GM12878 (cell line): ENCODE measurements at places on chromosomes 6 and 20. TPM values are rescaled to one million over a fixed set of nuclear protein-coding genes. Genes with fewer than 3 reads are reported as not detected.
A peak's percentile ranks its signal among the peaks of the same experiment; 100 is the strongest.

Gene OR2H1
- polyA plus RNA-seq: not detected in 2 replicates

Gene XKR7
- polyA plus RNA-seq: not detected in 2 replicates

Gene DEFB113
- not detected in 2 replicates for polyA plus RNA-seq

DNA sequence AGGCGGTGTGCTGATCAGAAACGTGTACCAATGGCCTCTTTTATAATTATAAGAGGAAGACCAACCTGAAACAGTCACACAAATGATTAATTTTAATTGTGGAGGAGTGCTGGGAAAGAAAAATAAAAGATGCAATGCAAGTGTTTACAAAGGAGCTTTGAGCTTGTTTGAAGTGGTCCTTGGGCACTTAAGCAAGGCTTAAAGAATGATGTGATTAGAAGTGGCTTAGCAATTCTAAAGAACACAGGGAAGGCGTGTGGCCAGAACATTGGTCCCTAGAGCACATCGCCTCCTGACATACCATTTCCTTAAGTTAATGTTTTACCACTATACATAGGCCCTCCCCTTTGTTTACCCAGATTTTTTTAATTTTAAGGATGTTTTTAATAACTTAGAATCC is 26.1 kb downstream of the PTPN1 start:
- peaks cover 34% of the 10 kb centered on the region for H3K4me1 ChIP-seq
- no peak overlapping the region for H3K4me3 ChIP-seq
- no peak for DNase-seq
- H3K27me3 ChIP-seq: no peaks in the 10 kb centered on the region

GRCh38 chr6:35185302-35185681 is 28.5 kb upstream of the SCUBE3 start:
- no peaks in the 10 kb centered on the region for H3K4me1 ChIP-seq
- no peak overlapping the region for H3K27ac ChIP-seq
- no peak for DNase-seq
- H3K27me3 ChIP-seq: no peaks in the 10 kb centered on the region
- no peak overlapping the region for H3K4me3 ChIP-seq
- no peaks in the 10 kb centered on the region for H3K36me3 ChIP-seq

GRCh38 chr6:117601811-117602150 is 530 bp downstream of the GOPC start:
- H3K36me3 ChIP-seq: no peaks in the 10 kb centered on the region
- peak overlapping the region; percentile 94 for H3K4me3 ChIP-seq
- DNase-seq: no peak
- no peaks in the 10 kb centered on the region for H3K27me3 ChIP-seq

DNA sequence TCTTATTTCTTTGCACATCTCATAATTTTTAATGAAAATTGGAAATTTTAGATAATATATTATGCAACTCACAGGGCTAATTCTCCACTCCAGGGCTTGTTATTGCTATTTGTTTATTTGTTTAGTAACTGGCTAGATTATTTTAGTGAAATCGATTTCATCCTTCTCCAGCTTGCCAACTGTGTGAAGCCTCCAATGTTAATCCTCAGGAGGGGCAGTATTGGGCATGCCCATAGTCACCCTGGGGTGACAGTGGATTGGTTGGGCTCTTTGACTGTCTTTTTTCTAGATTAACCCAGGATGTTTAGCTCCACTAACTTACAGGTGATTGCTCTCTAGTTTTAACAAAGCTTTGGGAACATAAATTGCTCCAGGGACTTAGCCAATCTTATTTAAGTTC is 450.1 kb downstream of the BMP2 start:
- no peaks in the 10 kb centered on the region for H3K4me1 ChIP-seq
- no peak for DNase-seq
- H3K36me3 ChIP-seq: no peaks in the 10 kb centered on the region
- no peak overlapping the region for H3K4me3 ChIP-seq
- no peak overlapping the region for H3K27ac ChIP-seq

DNA sequence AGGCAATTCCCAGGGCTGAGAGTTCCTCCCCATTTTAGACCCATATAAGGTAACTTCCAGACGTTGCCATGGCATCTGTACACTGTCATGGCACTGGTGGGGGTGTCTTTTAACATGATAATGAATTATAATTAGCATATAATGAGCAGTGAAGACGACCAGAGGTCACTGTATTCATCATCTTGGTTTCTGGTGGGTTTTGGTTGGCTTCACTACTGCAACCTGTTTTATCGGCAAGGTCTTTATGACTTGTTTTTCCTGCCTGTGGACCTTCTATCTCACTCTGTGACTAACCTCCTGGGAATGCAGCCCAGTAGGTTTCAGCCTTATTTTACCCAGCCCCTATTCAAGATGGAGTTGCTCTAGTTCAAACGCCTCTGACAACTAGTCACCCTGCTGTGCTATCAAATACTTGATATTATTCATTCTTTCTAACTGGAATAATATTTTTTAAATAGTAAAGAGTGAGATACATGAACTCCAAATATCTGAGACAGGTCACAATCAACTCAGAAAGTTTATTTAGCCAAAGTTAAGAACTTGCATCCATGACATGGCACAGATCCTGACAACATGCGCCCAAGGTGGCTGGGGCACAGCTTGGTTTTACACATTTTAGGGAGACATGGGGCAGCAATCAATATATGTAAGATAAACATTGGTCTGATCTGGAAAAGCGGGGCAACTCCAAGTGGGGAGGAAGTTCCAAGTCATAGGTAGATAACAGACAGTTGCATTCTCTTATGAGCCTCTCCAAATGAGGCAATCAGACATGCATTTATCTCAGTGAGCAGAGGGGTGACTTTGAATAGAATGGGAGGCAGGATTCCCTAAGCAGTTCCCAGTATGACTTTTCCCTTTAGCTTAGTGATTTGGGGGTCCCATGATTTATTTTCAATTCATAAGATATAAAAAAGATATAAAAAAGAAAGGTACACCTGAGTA is 1.2 kb upstream of the UFL1 start:
- H3K36me3 ChIP-seq: no peaks in the 10 kb centered on the region
- H3K27ac ChIP-seq: peak overlapping the region; percentile 96
- H3K4me1 ChIP-seq: no peaks in the 10 kb centered on the region
- H3K4me3 ChIP-seq: peak overlapping the region; percentile 91
- no peaks in the 10 kb centered on the region for H3K27me3 ChIP-seq
- no peak for DNase-seq

DNA sequence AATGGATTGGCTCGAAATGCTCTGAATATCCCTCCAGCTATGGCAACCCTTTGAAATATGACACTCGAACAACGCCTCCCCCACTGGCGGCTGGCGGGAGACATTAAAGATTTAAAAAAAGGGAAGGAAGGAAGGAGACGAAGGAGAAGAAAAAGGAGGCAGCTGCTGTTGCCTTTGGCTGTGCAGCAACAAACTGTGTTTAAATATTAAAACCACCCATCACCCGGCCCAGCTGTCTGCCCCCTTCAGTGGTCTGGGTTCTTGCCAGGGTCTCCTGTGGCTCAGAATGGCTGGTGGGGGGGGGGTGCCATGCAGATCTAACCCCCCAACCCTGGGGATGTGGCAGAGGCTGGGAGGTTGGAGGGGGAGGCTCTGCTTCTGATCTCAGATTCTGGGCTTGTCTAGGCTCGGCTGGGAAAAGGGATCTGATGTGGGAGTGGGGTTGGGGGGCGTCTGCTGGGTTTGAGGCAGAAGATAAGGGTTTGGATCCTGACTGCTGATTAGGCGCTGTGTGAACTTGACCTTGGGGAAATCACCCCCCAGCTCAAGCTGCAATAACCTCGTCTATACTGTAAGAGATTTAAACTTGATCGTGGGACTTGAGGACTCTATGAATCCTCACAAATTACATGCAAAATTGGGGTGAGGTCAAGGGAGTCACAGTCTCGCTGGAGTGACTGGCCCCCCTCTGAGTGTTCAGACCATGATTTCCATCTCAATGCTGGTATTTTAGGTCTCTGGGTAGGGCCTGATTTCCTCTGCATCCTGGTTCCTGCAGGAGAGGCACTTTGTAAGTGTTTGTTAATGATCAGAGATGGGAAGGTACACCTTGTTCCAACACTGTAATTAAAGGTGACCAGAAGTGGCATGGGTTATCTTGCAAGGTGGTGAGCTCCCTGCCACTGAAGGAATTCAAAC is 40.3 kb upstream of the BLCAP start:
- H3K27me3 ChIP-seq: peaks cover 2% of the 10 kb centered on the region
- H3K4me1 ChIP-seq: no peaks in the 10 kb centered on the region
- no peak overlapping the region for H3K27ac ChIP-seq
- DNase-seq: no peak
- H3K4me3 ChIP-seq: no peak overlapping the region
